ENCODE measurements at places on chromosomes 3 and 15.

GRCh38 chr15:81939604-81940440 lies 106.0 kb downstream of the MEX3B start:
- no peak for DNase-seq

GRCh38 chr3:55012091-55012490 lies 84.2 kb upstream of the LRTM1 start:
- DNase-seq, result no peak

DNA sequence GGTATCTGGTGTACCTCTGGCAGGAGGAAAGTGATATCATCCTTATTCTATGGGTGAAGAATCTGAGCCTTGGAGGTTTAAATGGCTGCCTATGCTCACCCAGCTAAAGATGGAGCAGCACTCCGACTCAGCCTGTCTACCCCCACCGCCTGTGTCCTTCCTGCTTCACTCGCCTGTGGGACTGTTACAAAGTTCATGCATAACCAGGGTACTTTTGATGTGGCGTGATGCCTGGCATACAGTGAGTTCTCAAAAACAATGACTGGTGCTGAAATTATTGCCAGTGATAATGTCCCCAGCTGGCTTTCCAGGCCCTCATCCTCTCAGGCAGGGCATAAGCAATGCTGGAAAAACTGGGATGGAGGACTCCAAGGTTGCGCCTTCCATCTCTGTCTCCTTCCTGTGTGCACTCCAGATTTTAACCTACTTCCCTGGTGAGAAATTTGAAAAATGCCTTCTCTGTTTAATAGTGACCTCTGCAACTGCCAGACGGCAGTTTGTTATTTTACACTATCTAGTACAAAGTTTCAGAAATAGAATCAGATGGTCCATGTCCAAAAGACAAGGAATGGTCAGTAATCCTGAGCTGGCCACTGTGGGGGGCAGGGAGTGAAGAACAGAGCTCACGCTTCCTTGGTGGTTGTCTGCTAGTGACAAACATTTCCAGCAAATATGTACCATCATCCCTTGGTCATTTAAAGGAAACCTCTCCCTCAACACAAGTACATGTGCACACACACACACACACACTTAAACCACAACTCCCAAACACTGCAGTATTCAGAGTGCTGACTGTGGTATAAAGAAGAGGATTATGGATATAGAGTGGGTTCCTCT lies 86.5 kb upstream of the NMNAT3 start:
- no peak for DNase-seq

DNA sequence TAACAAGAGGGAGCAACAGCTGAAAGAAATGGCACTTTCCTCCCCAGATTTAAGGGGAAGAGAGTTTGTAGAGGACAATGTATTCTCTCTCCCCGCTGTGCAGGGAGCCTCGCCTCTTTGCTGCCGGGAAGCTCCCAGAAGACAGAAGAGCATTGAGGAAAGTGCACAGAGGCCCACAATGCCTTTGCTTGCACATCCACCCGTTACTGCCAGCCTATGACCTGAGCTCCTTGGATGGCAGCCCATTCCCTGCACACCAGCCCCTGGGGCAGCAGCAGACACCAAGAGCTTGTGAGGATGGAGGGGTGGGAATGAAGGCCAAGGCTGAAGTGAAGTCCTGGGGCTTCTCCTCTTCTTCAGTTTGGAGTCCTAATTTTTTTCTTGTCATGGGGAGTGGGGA lies 67.0 kb downstream of the CLDN11 start:
- no peak for DNase-seq

- no peak for DNase-seq
Observed at GRCh38 chr3:154241496-154241895, 82.8 kb downstream of the DHX36 start.

DNA sequence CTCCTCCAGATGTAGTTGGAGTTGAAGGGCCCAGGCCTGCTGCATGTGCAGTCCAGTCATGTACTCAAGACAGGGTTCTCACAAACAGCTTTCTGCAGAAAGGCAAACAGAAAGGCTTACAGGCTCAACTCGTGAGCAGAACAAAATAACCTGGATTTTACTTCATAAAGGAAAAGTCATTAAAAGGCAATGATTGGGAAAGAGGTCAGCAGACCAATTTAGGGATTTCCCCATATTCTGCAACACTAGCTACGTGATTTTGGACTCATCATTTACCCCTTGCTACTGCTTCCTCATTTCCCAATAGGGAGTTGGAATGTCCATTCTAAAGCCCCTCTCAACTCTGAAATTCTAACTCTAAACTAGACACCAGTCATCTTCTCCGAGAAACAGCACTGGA lies 18.1 kb downstream of the METTL6 start:
- no peak for DNase-seq

DNA sequence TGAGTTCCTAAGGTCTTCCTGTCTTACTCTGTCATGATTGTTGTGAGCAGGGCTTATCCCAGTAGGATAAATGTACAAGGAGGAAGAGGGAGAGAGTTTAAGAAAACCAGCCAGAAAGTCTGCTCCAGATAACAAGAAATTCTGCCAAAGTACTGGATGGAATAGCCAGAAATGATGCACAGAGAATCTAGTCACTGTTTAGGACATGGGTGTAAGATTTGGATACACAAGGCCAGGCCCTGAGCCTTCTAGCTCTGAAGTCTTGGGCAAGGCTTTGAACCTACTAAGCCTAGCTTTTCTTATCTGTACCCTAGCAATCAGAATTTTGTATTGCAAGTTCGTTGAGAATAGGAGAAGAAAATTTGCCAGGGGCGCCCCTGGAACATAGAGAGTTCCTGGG lies 180.4 kb upstream of the ROPN1 start:
- DNase-seq, result no peak

GRCh38 chr3:37991109-37991508 lies 523 bp downstream of the VILL start:
- no peak for DNase-seq

DNA sequence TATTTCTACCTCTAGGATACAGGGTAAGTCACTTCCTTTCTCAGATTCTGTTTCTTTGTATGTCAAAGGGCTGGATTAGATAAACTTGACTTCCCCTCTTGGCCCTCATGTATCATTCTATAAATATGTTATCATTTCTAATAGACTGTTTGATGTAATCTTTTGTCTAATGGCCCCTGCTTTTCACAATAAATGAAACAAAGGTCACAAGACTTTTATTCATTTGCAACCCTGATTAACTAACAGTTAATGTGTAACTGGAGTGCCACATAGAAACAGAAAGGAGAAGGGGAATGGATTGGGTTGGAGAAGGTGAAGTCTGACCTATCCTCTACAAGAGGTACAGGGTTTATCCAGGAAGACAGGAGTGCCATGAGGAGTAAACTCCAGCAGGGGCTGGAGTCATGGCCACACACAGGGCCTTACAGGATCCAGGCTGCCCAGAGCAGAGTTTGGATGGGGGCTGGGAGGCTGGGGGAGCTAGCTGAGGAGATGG lies 8.0 kb upstream of the B3GNT5 start:
- DNase-seq, result no peak

GRCh38 chr3:32706348-32707025 lies 21.5 kb downstream of the CNOT10 start:
- DNase-seq, result no peak

GRCh38 chr3:107884719-107885460 lies 205.9 kb downstream of the CD47 start:
- DNase-seq, result no peak

DNA sequence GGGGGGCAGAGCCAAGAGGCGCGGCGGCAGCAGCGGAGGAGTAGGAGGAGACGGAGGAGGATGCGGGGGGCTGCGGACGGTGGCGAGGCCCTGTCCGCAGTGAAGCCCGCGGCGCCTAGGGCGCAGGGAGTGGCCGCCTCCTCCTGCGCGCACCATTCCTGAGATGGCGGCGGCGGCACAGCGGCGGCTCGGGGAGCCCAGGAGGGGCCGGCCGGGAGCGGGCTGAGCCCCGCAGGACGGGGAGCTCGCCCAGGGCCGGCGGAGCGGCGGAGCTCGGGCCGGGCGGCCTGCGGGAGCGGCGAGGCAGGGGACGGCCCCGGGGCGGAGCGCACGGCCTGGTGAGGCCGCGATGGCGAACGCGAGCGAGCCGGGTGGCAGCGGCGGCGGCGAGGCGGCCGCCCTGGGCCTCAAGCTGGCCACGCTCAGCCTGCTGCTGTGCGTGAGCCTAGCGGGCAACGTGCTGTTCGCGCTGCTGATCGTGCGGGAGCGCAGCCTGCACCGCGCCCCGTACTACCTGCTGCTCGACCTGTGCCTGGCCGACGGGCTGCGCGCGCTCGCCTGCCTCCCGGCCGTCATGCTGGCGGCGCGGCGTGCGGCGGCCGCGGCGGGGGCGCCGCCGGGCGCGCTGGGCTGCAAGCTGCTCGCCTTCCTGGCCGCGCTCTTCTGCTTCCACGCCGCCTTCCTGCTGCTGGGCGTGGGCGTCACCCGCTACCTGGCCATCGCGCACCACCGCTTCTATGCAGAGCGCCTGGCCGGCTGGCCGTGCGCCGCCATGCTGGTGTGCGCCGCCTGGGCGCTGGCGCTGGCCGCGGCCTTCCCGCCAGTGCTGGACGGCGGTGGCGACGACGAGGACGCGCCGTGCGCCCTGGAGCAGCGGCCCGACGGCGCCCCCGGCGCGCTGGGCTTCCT lies at the start of gene GPR27:
Gene GPR27 (plus strand): TSS at position 155 of the 909 bp plus-strand sequence. CDS start 195 bp downstream, at position 350.
- DNase-seq, result peak; percentile 15

- no peak for DNase-seq
Observed at GRCh38 chr3:21426920-21427319, 324.1 kb downstream of the ZNF385D start.

GRCh38 chr3:132829101-132829500 lies 106.9 kb upstream of the NPHP3 start:
- DNase-seq, result no peak

GRCh38 chr3:184603151-184604030 lies 41.8 kb downstream of the EPHB3 start:
- DNase-seq, result no peak

GRCh38 chr3:192505731-192506130 lies 221.6 kb downstream of the FGF12 start:
- no peak for DNase-seq

DNA sequence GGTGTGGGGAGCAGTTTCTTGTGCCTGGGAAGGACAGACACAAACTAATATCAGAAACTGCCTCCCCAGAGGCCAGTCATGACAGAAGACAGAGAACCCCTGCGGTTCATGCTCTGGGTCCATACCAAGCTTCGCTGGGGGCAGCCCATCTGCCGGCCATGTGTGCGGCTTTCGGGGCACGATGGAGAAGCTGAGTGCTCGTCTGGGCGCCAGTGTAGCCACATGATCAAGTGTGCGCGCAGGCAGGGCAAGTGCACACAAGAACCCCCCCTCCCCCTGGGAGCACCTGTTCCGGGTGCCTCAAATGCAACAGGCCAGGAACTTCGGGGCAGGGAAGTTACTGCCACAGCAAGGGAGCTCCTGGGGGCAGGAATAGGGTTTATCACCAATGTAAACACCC lies 1.8 kb downstream of the ADAMTS17 start:
- DNase-seq, result no peak
